ENCODE measurements at places on chromosomes 4 and X. TPM values are rescaled to one million over a fixed set of nuclear protein-coding genes. Genes with fewer than 3 reads are reported as not detected.

Gene CAPN6
- not detected for total RNA-seq

DNA sequence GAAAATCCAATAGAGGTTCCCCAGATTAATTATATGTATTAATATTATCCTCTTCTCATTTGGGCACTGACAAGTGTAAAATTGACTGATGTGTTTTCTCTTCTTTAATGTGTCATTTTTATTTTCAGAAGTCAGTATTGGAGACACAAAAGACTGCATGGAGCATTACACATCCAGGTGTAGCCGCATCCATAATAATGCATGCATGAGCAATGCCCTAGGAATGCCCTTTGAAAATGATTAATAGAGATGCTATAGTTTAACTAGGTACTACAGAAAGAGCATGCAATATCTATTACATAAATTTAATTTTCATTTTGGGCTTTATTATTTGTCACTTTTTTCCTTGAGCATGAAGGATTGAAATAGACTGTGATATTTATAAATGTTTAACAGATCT lies 509.9 kb downstream of the SPOCK3 start:
- H3K27me3 ChIP-seq = no peaks in the 10 kb centered on the region
- H3K4me1 ChIP-seq = no peaks in the 10 kb centered on the region
- H3K4me3 ChIP-seq = no peak overlapping the region
- no peaks in the 10 kb centered on the region for H3K36me3 ChIP-seq
- no peak overlapping the region for H3K27ac ChIP-seq
- DNase-seq = no peak

DNA sequence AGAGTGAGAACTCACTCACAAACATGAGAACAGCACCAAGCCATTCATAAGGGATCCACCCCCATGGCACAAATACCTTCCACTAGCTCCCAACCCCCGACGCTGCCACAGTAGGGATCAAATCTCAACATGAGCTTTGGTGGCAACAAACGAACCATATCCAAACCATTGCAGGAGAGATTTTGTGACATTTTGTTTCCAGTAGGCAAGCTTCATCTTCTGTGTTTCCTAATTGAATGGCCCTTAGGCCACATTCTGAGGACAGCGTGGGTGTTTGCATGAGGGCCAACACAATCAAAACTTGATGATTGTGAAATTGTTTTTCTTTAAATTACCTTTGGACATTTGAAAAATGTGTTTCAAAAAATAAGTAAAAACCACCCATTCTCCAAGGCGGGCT lies 102.6 kb upstream of the LNX1 start:
- no peaks in the 10 kb centered on the region for H3K4me1 ChIP-seq
- no peak overlapping the region for H3K4me3 ChIP-seq
- H3K36me3 ChIP-seq = no peaks in the 10 kb centered on the region

DNA sequence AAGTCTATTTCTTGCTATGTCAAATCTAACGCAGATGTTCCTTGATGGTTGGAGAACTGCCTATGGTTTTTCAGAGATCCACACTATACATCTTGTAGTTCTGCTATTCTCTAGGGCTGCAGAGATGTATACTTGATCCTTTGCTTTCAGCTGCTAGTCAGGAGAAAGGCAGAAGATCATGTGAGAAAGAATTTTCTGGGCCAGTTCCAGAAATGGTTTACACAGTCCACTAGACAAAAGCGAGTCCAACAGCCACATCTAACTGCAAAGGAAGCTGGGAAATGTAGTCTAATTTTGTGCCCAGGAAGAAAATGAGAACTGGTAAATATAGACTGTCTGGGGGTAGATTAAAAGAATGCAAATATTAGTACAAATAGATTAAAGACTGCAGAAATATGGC lies 394.3 kb upstream of the SLIT2 start:
- H3K27me3 ChIP-seq = no peaks in the 10 kb centered on the region
- no peaks in the 10 kb centered on the region for H3K4me1 ChIP-seq
- DNase-seq = no peak
- H3K27ac ChIP-seq = no peak overlapping the region
- no peak overlapping the region for H3K4me3 ChIP-seq

DNA sequence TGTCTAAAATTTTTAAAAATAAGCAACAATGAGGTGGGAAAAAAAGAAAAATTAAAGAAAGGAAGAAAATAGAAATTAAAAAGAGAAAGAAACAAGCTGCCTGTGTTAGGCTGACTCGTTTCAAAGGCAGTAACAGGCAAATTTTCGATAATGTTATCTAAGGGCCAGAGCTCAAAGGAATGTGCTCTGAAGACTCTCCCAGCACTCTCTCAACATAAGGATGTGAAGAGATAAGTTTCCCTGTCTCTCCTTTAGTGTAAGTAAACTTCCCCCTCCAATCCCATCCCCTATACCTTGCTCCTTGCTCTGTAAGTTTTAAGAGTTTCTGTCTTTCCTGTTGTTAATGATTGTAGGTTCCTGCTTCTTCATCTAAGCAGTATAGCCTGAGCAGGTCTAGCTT lies 172.8 kb downstream of the TEX13C start:
- DNase-seq = no peak
- H3K4me1 ChIP-seq = no peaks in the 10 kb centered on the region
- H3K4me3 ChIP-seq = no peak overlapping the region

Gene PRAF2
- total RNA-seq = 37.1 TPM
